ENCODE measurements at places on chromosomes 5 and 9.

- DNase-seq: no peak
These were observed 180.4 kb upstream of the ACTBL2 start for GRCh38 chr5:57662991-57663390.

DNA sequence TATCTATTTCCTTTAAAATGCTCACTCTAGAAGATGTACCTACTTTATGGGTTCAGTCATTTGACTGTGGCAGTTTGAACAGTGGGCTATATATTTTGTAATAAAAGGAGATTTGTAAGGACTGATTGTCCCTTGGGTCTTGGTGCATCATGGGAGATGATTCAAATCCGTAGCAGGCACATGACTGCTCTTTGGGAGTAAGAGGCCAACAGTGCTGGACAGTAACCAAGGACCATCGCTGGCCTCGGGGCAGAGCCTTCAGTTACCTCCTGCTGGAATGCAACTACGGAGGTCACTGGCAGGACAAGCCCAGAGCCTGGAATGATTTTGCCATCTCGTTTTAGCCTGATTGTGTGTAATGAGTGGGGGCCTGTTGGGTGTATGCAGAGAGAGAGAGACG, 7.0 kb upstream of the MAMDC2 start:
- no peak for DNase-seq

GRCh38 chr5:62331921-62332320, 25.9 kb downstream of the KIF2A start:
- DNase-seq: no peak

DNA sequence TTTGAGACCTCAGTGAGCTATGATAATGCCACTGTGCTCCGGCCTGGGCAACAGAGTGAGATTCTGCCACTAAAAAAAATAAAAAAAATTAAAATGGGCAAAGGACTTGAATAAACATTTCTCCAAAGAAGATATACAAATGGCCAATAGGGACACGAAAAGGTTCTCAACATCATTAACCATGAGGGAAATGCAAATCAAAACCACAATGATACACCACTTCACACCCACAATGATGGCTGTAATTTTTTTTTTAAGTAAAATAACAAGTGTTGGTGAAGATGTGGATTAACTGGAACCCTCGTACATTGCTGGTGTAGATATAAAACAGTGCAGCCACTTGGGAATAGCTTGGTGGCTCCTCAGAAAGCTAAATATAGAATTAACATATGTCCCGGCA, 68.0 kb downstream of the SIL1 start:
- DNase-seq: no peak

DNA sequence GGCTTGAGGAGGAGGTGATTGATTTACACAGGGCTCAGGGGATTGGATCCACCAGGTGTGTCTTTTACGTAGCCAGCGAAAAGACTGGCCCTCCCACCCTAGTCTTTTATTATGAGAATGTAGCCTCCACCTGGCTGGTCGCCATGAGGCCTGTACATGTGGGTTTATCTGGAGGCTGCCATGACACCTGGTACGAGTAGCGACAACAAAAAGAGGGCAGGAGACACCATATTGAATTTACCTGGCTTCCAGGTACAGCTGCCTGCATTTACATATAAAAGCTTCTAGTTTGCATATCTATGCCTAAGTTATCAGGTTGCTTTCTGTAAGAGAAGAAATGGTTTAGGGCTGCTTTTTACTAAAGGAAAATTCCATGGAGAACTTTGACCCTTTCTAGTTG, 1173.7 kb upstream of the SEMA6A start:
- no peak for DNase-seq

GRCh38 chr9:109536859-109537258, 38.8 kb upstream of the PTPN3 start:
- DNase-seq: no peak

DNA sequence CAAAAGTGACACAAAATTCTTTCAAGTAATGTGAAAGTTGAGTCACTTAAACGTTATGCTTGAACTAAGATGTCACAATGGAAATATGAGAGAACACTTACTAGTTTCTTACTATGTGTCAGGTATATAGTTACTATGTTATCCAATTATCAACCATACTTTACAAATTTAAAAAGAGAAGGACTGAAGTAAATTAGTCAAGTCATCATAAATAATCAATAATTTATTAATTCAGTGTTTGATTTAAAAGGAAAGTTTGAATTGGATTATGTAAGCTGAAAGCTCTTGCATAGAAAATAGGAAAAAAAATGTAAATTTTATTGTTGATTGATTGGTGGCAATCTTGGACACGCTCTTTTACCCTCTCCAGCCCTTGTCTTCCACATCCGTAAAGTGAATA, 76.3 kb downstream of the GABRA1 start:
- no peak for DNase-seq

GRCh38 chr5:110031402-110032140, 341.8 kb downstream of the MAN2A1 start:
- no peak for DNase-seq

DNA sequence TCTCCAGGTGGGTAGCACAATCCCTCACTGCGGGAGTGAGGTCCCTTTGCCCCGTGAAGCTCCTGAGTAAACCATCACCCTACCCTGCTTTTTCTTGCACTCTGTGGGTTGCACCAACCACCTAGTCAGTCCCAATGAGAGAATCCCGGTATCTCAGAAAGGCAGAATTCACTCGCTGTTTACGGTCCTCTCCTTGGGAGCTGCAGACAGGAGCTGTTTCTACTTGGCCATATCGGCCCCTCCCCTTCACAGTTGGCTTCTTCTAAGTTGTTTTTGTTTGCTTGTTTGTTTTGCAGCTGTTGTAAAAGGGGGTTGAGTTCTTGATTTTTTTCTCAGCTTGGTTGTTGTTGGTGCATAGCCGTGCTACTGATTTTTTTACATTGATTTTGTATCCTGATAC, 237.0 kb upstream of the RASA1 start:
- no peak for DNase-seq

DNA sequence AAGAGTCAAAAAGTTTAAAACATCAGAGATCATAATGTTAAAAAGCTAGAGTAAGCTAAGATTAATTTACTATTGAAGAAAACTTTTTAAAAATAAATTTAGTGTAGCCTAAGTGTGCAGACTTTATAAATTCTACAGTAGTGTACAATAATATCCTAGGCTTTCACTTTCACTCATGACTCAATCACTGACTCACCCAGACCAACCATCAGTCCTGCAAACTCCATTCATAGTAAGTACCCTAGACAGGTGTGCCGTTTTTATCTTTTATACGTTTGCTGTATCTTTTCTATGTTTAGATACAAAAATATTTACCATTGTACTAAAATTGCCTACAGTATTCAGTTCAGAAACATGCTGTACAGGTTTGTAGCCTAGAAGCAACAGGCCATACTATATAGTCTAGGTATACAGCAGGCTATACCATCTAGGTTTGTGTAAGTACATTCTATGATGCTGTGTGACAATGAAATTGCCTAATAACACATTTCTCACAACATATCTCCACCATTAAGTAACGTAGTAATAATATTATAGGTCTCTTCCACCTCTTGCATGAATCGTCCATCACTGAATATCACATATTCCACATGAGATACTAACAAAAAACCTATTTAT, 59.2 kb downstream of the MEGF9 start:
- no peak for DNase-seq

DNA sequence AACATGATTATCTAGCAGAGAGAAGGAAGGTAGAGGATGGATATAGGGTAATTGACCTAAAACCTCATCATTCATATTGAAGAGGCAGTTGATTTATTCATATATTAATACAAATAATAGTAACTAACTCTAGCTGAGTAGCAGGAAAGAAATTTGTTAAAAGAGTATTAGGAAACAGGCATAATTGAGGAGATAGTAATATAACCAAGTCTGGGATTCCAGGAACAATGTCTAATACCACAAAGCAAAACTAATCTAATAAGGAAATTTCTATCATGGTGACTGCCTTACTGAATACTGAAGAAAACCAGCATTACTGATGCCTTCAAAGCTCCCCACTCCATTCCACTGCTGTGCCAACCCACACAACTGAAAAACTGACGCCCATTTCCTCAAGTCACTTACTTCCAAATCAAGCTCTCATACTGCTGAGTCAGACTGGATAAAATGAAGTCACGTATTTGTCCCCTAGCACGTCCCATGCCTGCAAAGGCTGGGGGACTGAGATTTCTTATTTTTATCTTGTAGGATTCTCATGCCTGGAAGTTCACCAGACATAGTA, 153.9 kb downstream of the SMC2 start:
- no peak for DNase-seq

GRCh38 chr5:91503321-91503720, 120.2 kb upstream of the ARRDC3 start:
- DNase-seq: no peak

DNA sequence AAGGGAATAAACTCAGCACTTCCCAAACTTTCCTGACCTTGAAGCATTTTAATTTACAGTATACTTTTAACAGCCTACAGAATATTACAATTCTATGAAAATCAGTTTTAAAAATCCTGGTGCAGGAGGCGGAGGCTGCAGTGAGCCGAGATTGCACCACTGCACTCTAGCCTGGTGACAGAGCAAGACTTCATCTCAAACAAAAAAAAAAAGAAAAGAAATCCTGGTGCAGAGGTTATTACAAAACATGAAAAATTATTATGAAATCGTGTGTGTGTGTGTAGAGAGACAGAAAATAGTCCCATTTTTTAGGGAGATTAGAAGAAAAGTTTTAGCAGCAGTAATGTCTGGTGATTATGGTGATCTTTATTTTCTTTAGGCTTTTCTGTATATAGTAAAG, 26.9 kb downstream of the GOLPH3 start:
- no peak for DNase-seq

DNA sequence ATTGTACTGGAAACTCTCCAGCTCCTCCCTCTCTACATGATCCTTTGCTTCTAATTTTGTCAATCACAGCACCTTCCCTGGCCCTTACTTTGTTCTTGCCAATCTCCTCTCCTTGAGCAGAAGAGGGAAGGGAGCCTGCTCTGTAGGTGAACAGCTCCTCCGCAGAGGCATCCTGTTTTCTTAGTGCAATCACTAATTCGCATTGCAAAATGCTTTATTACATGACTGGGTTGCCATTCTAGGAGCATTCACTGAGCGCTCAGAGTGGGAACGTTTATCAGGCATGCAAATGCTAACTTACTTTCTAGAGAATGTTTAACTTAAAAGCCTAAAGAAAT, 416 bp upstream of the SNX18 start:
- no peak for DNase-seq

GRCh38 chr5:99076723-99077640, 148.2 kb upstream of the CHD1 start:
- no peak for DNase-seq

GRCh38 chr5:174520420-174521396, 203.7 kb upstream of the MSX2 start:
- DNase-seq: no peak

Measured in activated CD8-positive, alpha-beta memory T cell treated with anti-CD3 and anti-CD28 coated beads, Interleukin-2, amount 50 U/mL, for 48 hours (primary cell).